ENCODE measurements at places on chromosomes 16 and 17.

DNA sequence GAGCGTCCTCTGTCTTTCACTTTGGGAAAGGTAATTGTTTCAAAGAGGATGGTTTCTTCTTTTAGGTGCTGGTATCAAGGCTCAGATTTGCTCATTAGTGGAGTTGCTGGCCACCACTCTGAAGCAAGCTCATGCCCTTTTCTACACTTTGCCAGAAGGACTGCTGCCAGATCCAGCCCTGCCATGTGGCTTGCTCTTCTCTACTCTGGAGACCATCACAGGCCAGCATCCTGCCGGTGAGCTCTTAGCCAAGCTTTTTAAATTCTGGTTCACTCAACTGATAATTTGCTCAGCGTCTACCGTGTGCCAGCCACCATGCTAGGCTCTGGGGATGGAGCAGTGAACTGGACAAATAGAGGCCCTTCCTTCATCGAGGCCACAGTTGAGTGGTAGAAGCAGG, 4.3 kb downstream of the COG1 start:
- DNase-seq = no peak

- no peak for DNase-seq
Measured at GRCh38 chr17:31211352-31212012, 85.6 kb downstream of the OMG start.

GRCh38 chr16:69188716-69189115, 1.8 kb downstream of the SNTB2 start:
- DNase-seq = no peak

GRCh38 chr16:23491490-23492391, 18.6 kb downstream of the GGA2 start:
- DNase-seq = no peak

DNA sequence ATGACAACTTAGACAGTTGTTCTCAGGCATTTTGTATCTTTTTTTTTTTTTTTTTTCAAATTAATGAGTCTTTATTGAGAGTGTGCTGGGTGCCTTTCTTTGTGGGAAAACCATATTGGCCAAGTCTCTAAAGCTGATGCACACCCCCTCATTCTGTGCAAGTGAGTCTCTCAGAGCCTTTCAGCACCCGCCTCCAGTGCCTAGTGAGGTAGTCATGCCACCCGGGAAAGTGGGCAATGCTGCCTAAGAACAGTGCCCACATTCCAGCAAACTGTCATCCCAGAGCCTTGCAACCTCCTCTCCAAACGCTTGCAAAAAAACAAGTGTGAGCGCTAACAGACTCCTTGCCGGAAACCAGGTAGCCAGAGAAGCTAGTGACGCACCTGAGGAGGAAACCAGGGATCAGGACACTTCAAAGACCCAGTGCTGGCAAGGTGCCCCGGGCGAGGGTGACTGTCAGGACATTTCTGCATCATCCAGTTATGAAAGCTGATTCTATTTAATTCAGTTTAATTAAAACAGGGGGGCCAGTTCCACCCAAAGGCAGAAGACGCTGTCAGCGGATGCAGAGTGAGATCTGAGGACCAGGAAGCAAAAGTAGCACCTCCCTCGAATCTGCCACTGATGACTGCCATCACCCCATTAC, 34.9 kb downstream of the SMARCE1 start:
- DNase-seq = no peak

- no peak for DNase-seq
Measured at GRCh38 chr17:68853036-68853435, 102.2 kb downstream of the ABCA8 start.

DNA sequence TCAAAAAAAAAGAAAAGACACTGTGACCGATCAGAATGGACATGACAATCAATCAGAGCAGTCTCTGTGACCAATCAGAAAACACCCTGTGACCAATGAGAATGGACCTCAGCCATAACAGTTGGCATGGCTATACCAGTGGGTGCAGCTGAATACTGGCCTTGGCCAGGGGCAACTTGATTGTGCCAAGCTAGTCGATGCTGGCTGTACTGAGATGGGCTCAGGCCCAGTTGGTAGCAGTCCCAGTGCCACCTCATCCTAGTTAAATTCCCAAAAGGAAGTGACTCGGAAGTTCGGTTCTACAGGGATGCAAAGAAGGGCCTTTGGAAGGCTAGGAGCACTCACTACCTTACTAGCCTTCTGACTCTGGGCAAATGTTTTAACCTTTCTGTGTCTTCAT, 37.2 kb upstream of the BCO1 start:
- no peak for DNase-seq

DNA sequence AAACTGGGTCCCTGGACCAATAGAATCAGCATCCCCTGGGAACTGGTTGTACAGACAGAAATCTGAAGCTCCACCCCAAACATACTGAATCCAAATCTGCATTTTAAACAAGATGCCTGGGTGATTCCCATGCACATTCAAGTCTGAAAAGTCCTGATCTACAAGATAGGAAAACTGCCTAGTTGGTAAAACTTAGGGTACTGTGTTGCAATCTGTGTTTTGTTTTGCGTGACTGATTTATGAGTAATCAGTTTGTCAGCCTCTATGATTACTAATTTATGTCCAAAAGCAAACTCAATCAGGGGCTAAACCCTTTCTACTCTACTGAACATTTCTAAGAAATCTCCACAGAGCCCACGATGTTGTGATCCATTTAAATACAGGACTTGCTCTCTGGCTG, 103.8 kb downstream of the YPEL2 start:
- DNase-seq = no peak

DNA sequence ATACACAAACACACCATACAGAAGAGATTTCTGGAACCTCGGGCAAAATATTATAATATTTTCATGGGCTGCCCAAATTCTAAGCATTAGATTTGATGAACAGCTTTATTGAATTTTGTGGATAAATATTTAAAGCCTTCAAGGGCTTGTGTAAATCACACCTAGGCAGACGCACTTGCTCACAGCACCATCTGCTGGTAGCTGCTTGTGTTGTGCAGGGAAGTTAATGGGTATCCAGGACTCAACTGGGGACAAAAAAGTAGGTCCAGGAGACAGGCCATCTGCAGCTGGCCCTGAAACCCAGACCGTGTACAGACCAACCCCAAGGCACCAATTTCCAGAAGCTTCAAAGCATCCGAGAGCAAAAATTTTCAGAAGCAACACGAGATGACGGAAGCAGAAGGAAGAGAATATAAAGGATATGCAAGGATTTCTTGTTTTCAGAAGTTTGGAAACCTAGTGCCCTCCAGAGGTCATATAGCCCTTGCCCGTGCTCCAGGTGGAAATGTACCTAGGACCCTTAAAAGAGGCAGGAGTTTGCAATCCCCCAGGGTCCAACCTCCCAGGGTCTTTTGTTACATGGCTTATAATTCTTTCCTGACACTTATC, 140.0 kb downstream of the CHD9NB start:
- no peak for DNase-seq

GRCh38 chr17:30248786-30249185, 13.3 kb upstream of the SLC6A4 start:
- DNase-seq = no peak

GRCh38 chr16:563072-563644, 3.0 kb downstream of the PRR35 start:
- DNase-seq = no peak

- no peak for DNase-seq
Measured at GRCh38 chr16:80092681-80093080, 448.1 kb upstream of the DYNLRB2 start.

DNA sequence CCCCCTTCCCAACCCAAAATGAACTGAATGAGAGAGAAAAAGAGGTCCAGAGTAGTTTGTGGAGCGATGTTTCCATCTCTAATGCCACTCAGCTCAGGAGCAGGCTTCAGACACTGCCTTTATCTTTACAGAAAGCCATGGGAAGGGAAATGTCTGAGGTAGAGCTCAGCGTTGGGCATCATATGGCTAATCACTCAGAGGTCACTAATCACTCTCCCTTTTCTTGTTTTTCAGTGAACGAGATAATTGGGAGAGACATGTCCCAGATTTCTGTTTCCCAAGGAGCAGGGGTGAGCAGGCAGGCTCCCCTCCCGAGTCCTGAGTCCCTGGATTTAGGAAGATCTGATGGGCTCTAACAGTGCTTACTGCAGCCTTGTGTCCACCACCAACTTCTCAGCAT, 9.8 kb downstream of the ESRP2 start:
- no peak for DNase-seq

DNA sequence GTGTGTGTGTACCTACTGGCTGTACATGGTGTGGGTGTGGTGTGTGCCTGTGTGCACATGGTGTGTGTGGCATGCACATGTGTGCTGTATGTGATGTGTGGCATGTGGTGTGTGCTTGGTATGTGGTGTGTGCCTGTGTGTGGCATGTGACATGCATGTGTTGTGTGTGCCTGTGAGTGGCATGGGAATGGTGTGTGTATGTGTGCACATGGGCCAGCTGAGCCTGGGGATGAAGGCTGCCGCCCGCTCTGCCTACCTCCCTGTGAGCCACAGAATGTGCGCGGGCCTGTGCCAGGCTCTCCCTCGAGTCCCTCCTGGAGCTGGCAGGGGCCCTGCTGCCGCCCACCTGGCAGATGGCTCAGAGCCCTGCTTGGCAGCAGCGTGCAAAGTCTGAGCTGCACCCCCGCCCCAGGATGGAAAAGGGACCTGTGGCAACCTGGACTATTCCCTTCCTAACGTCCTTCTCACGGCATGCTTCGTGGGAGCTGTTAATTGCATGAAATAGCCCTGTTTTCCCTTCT, 9.3 kb downstream of the PRSS27 start:
- DNase-seq = no peak

GRCh38 chr17:18142417-18142816, 33.9 kb downstream of the MYO15A start:
- no peak for DNase-seq

DNA sequence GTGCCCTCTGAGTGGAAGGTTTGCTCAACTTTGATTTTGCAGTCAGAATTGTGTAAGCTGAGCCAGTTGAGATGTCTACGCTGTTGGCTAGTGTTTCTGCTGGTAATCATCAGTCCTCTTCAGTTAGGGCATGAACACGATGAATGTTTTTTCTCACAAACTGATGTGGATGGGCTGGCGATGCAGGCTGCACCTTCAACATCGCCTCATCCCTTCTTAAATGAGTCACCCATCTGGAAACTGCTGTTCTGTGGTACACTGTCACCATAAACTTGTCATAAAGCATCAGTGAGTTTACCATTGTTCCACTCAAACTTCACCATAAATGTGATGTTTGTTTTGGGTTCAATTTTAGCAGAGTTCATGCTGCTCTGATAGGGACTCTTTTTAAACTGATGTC, 8.4 kb downstream of the C16orf95 start:
- DNase-seq = no peak

DNA sequence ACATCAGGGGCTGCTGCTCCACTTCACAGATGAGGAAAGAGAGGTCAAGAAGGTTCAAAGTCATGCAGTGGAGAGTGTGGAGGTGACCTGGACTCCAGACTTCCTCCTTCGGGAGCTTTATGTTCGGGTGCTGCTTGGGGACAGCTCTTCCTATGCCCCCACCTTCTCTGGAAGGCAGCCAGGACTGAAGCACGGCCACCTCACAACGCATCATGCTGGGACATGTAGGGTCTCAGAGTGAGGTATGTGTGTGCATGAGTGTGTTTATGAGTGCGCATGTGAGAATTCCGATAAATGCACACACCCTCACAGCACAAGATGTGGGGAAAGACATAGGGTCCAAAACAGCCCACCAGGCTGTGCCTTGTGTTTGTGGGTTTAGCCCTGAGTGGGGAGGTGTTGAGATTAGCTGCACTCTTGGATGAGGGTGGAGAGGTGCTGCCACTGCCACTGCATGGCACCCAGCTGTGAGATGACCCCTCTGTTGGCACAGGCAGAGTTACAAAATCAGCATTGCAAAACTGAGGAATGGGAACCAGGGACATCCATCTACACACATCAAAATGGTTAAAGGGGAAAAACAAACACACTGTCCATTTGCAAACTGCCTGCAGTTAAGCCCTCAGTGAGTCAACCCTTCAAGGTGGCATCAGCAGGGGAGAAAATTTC, 367.4 kb downstream of the SEC14L1 start:
- DNase-seq = no peak

GRCh38 chr16:88534638-88535190, 35.5 kb upstream of the ZC3H18 start:
- peak; percentile 93 for DNase-seq

- no peak for DNase-seq
Measured at GRCh38 chr16:49620158-49620868, 235.6 kb downstream of the ZNF423 start.

GRCh38 chr17:55576237-55576995, 65.2 kb upstream of the SMIM36 start:
- DNase-seq = no peak

- DNase-seq = no peak
Measured at GRCh38 chr17:7038025-7038862, 2.4 kb downstream of the SLC16A13 start.

- no peak for DNase-seq
Measured at GRCh38 chr17:17531156-17531555, 35.0 kb upstream of the RASD1 start.

Measured in upper lobe of left lung (tissue), 6 donors.